ENCODE measurements at places on chromosomes 7 and 10. TPM values are rescaled to one million over a fixed set of nuclear protein-coding genes. Genes with fewer than 3 reads are reported as not detected.

DNA sequence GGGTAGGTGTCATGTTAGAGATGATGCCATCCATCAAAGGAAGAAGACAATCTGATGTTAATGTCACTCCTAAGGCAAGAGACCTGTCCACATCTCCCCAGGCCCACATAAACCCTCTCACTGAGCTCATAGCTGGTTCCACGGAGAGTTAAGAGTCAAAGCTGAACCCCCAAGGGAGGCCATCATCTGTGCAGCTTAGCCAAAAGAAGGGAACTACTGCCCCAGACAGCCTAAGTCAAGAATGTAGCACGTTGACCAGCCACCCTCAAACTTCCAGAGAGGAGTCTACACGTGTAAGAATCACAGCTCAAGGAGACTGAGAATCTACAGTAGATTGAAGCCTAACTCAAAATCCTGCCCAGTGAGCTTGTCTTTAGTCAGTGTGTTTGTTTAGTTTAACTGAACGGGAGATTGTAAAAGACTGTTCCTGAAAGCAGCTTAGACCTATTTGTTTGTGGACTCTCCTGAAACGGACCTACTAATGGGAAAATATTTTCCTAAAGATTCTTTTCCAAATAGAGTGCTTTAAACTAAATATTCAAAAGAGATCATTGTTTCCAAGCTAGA lies 192.7 kb upstream of the NFE2L3 start:
- H3K4me3 ChIP-seq, result no peak overlapping the region
- no peak for DNase-seq
- H3K36me3 ChIP-seq, result no peaks in the 10 kb centered on the region
- peak overlapping the region; percentile 35 for H3K27ac ChIP-seq
- H3K27me3 ChIP-seq, result no peaks in the 10 kb centered on the region
- peaks cover under 1% of the 10 kb centered on the region for H3K4me1 ChIP-seq

GRCh38 chr7:27868131-27868550 lies 128.2 kb downstream of the TAX1BP1 start:
- H3K4me3 ChIP-seq, result no peak overlapping the region
- H3K27me3 ChIP-seq, result no peaks in the 10 kb centered on the region
- no peak for DNase-seq
- H3K4me1 ChIP-seq, result no peaks in the 10 kb centered on the region
- no peaks in the 10 kb centered on the region for H3K36me3 ChIP-seq

GRCh38 chr7:152340161-152340560 lies 95.6 kb downstream of the KMT2C start:
- DNase-seq, result no peak
- no peaks in the 10 kb centered on the region for H3K27me3 ChIP-seq
- H3K4me3 ChIP-seq, result no peak overlapping the region

- H3K4me3 ChIP-seq, result no peak overlapping the region
- H3K27me3 ChIP-seq, result no peaks in the 10 kb centered on the region
Observed at GRCh38 chr10:60573336-60573735, 183.7 kb upstream of the ANK3 start.

DNA sequence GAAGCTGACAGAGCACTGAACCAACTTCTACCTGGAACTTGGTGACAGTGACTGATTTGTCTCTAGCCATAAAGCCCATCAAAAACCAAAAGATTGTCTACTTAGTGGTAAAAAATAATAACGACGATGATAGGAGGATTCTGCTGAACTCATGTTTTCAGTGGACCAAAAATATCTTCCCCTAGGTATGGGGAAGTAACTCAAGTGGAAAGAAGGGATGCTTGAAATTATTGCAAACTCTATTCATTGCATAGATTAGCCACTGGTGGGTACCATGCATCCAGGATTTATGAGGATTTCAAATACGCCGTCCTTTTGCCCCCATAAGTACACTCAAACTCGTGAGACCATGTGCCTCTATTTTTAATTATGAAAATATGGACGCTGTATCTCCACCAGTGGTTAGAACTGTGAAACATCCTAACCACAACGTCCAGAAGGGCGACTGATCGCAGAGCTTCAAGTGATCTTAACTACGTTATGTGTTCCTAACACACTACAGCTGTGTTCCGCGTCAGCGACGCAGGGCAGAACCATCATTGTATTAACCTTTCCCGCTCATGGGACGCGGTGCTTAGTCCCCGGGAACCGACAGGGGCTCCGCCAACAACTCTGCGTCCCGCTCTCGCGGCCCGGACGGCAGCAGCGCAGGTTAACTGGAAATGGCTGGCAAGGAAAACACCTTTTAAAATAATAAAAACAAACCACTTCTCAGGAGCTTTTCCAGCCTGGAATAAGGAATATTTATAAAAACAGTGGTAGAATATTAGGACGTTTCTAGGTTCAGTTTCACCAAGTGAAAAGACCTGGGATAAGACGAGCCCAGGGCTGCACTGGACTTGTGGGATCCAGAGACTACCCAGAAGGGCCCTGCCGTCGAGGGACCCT lies 776 bp downstream of the PEX1 start:
- DNase-seq, result peak; percentile 17
- no peaks in the 10 kb centered on the region for H3K36me3 ChIP-seq
- H3K4me1 ChIP-seq, result no peaks in the 10 kb centered on the region
- peak overlapping the region; percentile 88 for H3K27ac ChIP-seq
- peak overlapping the region; percentile 74 for H3K4me3 ChIP-seq

DNA sequence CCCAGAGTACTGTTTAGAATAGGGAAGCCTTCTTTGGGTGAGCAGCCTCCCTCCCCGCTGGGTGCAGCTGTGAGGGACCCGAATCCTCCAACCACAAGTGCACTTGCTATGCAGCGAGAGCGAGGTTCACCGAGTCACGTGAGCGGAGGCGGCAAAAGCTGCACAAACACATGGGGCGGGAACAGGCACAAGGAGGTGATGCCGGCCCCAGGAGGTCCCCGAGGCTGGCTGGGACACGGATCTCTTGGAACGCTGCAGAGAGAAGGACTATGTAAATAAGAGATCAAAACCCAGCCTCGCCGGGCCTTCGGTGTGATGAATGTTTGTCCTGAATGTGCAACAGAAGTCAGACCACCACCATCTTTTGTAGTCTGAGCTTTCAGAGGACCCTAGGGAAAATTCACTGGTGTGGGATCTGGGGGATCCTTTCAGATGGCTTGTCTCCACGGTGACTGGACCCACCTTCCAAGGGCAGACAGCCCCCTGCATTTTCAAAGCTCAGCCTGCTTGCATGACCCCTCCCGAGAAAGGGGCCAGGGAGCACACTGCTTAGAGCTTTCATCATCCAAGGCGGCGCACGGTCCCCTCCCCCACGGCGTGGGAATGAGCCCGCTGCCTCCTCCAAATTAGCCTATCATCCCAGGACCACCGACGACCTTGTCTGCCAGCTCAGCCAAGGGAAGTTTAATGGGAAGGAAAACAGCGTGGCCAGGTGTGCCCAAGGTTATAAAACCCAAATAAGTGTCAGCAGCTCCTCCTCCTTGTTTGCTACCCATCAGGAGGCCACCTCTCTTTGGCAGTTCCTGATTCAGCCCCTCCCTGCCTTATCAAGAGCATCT lies 327.7 kb downstream of the CXCL12 start:
- no peaks in the 10 kb centered on the region for H3K27me3 ChIP-seq
- no peak for DNase-seq
- no peak overlapping the region for H3K4me3 ChIP-seq

GRCh38 chr10:132691711-132692153 lies 94.2 kb downstream of the NKX6-2 start:
- H3K4me1 ChIP-seq, result no peaks in the 10 kb centered on the region
- no peak overlapping the region for H3K4me3 ChIP-seq
- H3K36me3 ChIP-seq, result no peaks in the 10 kb centered on the region
- no peak overlapping the region for H3K27ac ChIP-seq
- no peaks in the 10 kb centered on the region for H3K27me3 ChIP-seq

- no peaks in the 10 kb centered on the region for H3K36me3 ChIP-seq
- no peaks in the 10 kb centered on the region for H3K4me1 ChIP-seq
- DNase-seq, result no peak
- H3K27ac ChIP-seq, result no peak overlapping the region
- no peaks in the 10 kb centered on the region for H3K27me3 ChIP-seq
Observed at GRCh38 chr10:44209811-44210210, 175.1 kb downstream of the CXCL12 start.

- H3K27me3 ChIP-seq, result no peaks in the 10 kb centered on the region
- H3K36me3 ChIP-seq, result no peaks in the 10 kb centered on the region
- no peaks in the 10 kb centered on the region for H3K4me1 ChIP-seq
- no peak overlapping the region for H3K4me3 ChIP-seq
- peak overlapping the region; percentile 63 for H3K27ac ChIP-seq
Observed at GRCh38 chr7:96949766-96950165, 55.6 kb upstream of the DLX6 start.

- no peaks in the 10 kb centered on the region for H3K27me3 ChIP-seq
- no peaks in the 10 kb centered on the region for H3K4me1 ChIP-seq
- no peak overlapping the region for H3K27ac ChIP-seq
- no peak overlapping the region for H3K4me3 ChIP-seq
Observed at GRCh38 chr7:106999023-106999422, 45.5 kb upstream of the PRKAR2B start.

DNA sequence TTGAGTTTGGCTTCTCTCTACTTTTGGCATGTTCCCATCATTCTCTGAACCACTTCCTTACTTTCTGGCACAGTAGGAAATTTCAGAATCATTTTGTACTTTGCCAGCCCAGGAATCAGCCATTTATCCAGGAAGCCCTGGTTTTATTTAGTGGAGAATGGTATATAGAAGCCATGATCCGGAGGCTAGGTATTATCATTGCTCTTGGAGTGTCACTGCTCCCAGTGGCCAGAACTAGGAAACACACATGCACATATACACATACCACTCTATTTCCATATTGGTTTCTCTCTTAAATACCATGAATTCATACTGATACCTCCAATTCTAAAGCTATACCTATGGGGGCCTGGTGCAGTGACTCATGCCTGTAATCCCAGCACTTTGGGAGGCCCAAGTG lies 36.3 kb downstream of the SUFU start:
- DNase-seq, result no peak
- H3K4me1 ChIP-seq, result no peaks in the 10 kb centered on the region
- H3K27me3 ChIP-seq, result no peaks in the 10 kb centered on the region
- H3K27ac ChIP-seq, result no peak overlapping the region
- no peak overlapping the region for H3K4me3 ChIP-seq

DNA sequence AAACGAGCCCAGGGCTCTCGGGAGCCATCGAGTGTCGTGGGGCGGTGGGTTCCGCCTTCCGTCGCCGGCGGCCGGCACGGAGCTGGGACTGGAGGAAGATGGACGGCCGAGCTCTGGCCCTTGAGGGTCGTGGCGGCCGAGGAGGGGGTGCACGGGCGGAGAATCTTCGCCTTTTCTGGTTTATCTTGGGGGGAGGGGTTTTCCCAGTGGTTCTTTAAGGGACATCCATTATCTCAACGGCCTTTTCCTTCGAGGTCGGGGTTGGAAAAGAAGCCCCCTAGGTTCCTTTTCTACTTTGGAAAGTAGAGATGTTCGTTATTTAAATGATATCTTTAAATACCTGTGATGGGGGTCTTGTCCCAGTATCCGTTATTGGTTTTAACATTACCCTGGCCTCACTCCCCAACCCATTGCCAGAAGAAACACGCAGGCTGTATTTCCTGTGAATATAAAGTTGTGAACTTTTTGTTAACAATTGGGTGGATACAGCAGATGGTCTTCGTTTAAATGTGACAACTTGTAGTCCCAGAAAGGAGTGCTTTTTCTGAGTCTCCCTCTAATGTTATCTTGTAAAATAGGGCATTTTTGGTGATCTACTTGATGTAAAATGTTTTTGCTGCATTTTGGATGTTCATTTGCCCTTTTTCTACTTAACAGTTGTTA lies 765 bp downstream of the CCAR1 start:
- no peaks in the 10 kb centered on the region for H3K27me3 ChIP-seq
- H3K36me3 ChIP-seq, result no peaks in the 10 kb centered on the region
- H3K4me1 ChIP-seq, result peaks cover 2% of the 10 kb centered on the region
- peak overlapping the region; percentile 96 for H3K27ac ChIP-seq
- peak overlapping the region; percentile 96 for H3K4me3 ChIP-seq

DNA sequence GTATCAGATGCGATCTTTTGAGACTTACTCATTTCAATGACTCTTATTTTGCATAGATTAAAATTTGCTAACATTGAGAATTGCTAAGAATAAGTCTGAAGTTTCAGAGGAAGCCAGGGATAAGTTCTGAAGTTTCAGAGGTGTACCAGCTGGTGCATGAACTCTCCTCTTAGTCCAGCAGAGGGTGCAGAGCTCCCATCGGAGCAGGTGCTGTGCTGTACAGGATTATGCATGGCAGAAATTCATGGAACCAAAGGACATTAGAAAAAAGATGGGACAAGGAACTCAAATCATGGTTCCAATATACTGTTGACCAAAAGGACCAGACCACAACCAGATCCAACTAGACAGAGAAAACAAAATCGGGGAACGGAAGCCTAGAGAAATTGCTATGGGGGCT lies 41.9 kb downstream of the MGAM2 start:
- no peak for DNase-seq
- H3K27ac ChIP-seq, result no peak overlapping the region
- no peaks in the 10 kb centered on the region for H3K4me1 ChIP-seq
- no peaks in the 10 kb centered on the region for H3K27me3 ChIP-seq
- H3K4me3 ChIP-seq, result no peak overlapping the region

- H3K27ac ChIP-seq, result no peak overlapping the region
- H3K4me1 ChIP-seq, result no peaks in the 10 kb centered on the region
- H3K4me3 ChIP-seq, result no peak overlapping the region
- DNase-seq, result no peak
Observed at GRCh38 chr7:121123032-121123431, 134.5 kb downstream of the CPED1 start.

GRCh38 chr10:115985786-115986185 lies 287.2 kb downstream of the GFRA1 start:
- no peak overlapping the region for H3K4me3 ChIP-seq
- no peaks in the 10 kb centered on the region for H3K36me3 ChIP-seq
- no peaks in the 10 kb centered on the region for H3K4me1 ChIP-seq
- no peak for DNase-seq
- no peak overlapping the region for H3K27ac ChIP-seq

DNA sequence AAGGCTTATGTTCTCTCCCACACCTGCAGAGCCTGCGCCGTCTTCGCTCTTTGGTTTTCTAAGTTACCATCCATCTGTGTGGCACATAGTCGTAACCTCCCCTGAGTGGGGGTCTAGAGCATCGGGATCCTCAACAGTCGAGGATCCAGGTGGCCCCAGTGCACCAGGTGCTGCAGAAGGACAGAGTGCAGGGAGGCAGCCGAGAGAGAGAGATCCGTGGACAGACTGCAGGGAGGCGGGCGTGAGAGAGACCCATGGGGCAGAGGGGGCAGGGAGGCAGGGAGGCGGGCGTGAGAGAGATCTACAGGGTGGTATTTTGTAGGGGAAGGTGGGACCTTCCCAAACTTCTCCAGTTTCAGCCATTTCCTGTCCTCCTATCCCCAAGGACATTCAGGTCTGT lies 42.3 kb downstream of the PFKP start:
- no peak overlapping the region for H3K27ac ChIP-seq
- no peak for DNase-seq
- H3K4me1 ChIP-seq, result no peaks in the 10 kb centered on the region

GRCh38 chr10:1661416-1661815 lies 75.9 kb downstream of the ADARB2 start:
- no peak for DNase-seq
- no peaks in the 10 kb centered on the region for H3K4me1 ChIP-seq
- no peaks in the 10 kb centered on the region for H3K27me3 ChIP-seq
- no peak overlapping the region for H3K4me3 ChIP-seq

- no peaks in the 10 kb centered on the region for H3K4me1 ChIP-seq
- no peak overlapping the region for H3K4me3 ChIP-seq
- H3K36me3 ChIP-seq, result no peaks in the 10 kb centered on the region
- H3K27ac ChIP-seq, result no peak overlapping the region
Observed at GRCh38 chr7:34675749-34676374, 17.8 kb downstream of the NPSR1 start.

Gene HTRA1
- 61.8 TPM for total RNA-seq

Gene ELMO1
- 6.7 TPM for total RNA-seq

Gene JCAD
- 8.3 TPM for total RNA-seq

Gene CPA2
- total RNA-seq, result not detected

Gene GPR146
- 6.1 TPM for total RNA-seq
